ENCODE measurements at places on chromosomes 11 and 22.

- no peak for DNase-seq
These were observed 23.2 kb upstream of the LMO1 start for GRCh38 chr11:8286886-8287285.

DNA sequence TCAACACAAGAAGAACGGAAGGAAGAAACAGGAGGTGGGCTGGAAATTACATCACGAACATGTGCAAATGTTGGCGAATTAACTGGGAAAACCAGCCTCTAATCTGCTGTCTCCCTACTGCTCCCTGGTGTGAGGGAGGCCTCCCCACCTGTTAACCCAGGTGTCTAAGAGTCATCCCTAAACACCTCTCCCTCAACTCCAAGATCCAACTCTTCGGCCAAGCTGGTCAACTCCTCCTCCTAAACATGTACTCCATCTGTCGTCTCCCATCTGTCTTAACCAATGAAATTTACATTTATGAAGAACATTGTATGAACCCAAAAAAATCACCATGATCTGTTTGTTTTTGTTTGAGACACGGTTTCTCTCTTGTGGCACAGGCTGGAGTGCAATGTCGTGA is 154.2 kb downstream of the LARGE1 start:
- DNase-seq: no peak

DNA sequence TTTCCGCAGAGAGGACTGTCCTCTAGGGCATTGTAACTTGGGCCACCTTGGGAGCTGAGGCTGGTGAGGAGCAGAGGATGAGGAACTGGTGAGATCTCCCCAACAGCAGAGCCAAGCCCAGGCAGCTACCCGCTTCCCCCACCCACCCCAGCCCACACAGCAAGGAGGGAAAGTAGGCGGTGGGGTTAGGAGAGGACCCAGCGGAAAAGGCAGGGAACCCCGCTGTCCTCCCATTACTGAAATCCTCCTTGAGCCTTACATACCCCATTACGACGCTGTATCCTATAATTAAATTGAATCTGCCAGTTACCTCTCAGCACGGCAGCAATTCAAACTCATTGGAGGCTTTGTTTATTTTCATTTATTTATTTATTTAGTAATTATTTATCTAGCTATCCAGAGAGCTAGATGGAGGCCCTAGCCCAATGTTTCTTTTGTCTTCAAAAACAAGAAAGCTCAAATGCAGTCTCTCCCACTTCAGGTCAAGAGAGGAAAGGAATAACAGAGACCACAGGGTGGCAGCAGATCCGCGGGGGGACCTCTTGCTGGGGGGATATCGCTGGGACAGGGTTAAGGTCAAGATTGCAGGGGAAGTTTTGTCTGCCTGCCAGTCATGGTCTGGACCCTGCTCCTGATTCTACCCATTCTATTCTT is 218.0 kb downstream of the ST3GAL4 start:
- no peak for DNase-seq

- no peak for DNase-seq
These were observed 7.0 kb upstream of the MPPED1 start for GRCh38 chr22:43404673-43405385.

- DNase-seq: no peak
These were observed 44.0 kb upstream of the RDX start for GRCh38 chr11:110340436-110340835.

DNA sequence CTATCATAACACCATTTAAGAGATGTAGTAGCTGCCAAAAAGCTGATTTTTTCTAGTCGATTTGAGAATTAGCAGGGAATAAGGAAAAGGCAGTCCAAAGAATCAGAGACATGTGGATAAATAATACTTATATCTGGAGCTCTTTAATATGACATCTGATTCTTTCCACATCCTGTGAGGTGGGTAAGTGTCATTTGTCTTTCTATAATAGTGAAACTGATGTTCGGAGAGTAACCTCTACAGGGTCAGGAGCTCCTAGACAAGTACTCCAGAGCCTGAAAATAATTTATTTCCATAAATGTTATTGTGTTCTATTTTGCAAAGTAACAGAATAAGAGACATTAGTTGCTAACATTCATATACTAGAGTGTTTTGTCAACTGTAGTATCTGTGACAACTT is 367.6 kb downstream of the DYNC2H1 start:
- DNase-seq: no peak

DNA sequence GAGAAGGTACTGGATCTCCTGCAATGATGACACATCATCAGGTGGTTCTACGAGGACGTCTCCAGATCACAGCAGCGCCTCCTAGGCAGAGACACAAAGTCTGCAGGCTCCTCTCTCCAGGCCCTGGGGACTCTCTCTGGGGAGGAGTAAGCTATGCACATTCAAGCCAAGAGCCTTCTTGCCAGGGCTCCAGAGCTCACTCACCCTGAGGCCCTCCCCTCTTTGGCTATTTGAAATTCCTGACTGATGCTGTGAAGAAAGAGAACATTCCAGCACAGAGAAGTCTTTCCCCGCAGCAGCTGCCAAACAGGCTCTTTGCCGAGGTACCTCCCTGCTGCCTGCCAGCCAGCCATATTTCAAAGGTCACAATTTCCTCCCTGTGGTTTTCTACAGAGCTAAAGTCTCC is 204.9 kb downstream of the CSNK2A3 start:
- no peak for DNase-seq

DNA sequence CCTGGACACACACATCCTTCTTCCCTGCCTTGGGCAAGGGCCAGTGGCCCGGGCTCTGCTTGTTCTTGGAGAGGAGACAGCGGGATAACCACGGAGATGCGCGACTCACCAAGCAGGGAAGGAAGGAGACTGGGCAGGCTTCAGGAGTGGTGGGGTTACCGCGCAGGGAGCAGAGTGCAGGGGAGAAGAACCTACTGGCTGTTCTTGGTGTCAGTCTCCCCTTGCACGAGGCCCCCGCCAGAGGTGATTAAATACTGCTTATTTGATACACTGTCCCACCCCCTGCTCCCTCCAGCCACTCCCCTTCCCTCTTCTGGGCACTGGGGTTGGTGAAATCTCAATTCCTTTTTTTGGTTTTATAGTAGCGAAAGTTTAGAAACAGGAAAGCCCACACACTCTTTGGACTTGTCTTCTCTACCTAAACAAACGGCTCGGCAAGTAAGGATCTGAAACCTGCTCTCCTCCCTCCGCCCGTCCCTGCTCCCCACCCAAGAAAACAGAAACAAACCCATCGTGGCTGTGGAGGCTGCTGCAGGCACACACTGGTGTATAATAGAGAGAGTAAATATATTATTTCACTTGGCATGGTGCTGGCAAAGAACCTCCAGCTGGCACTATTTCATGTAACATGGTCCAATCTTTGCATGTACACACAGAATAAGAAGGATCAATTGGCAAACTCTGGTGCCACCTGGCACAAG is 10.8 kb downstream of the LARGE2 start:
- DNase-seq: no peak

DNA sequence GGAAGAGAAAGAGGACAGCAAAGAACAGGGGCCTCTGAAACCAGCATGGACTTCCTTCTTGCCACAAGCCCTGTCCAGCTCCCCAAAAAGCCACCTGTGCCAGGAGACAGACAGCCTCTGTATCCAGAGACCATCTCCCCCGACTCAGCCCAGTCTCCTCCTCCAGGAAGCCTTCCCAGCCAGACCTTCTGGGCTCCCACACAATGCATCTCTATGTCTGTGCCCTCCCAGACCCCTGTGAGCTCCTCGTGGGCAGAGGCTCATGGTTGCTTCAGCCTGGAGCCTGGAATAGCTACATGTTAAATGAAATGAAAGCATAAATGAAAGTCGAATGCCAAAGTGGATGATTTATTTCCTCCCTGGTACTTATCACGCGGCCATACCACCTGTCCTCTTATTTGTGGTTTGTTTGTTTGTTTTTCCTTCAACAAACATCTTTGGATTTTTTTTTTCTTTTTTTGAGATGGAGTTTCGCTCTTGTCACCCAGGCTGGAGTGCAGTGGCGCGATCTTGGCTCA is 7.3 kb upstream of the ARAP1 start:
- no peak for DNase-seq

GRCh38 chr11:86427441-86427840 is 52.8 kb downstream of the CCDC81 start:
- no peak for DNase-seq

All from stimulated activated CD4-positive, alpha-beta T cell treated with anti-CD3 and anti-CD28 coated beads, Interleukin-1b, Interleukin-23, amount 100 ng/mL, for 4 hours (primary cell).